Memory B cell (primary cell): ENCODE measurements at places on chromosomes 4 and X.

DNA sequence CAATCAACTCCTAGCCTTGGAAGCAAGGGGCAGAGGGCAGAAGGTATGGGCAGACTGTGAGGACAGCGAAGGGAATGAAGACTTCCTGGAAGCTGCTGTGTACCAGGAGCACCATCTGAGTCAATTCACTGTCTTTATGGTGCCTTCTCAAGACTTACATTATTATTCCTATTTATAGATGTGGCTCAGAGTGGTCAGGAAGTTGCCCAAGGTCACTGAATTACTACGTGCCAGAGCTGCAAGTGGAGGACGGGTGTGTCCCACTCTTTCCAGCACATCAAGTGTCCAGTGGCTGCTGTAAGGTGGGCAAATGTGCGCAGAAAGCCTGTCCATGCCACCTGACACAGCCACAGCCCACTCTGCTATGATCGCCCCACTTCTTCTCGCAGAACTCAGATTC lies 32.0 kb downstream of the SMPX start:
- H3K27me3 ChIP-seq = peaks cover 4% of the 10 kb centered on the region
- no peaks in the 10 kb centered on the region for H3K36me3 ChIP-seq
- DNase-seq = no peak
- no peak overlapping the region for H3K27ac ChIP-seq

DNA sequence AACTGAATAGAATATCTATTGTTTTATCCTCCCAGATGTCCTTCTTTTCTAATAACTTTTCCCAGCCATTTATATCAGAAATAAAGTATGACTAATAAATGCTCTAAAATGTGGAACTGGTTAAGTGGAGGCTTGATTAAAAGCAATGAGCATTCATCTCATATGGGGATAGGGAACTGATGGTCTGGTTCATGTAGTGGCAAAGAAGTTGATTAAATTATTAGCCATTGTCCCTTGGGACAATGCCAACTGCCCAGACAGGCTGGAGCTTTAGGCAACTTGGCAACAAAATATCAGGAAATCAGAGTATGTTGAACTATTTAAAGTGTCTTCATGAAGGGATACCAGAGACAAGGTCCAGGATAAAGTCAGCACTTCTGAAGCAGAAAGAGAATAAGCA lies 24.2 kb downstream of the TRO start:
- H3K36me3 ChIP-seq = no peaks in the 10 kb centered on the region
- no peaks in the 10 kb centered on the region for H3K27me3 ChIP-seq
- H3K27ac ChIP-seq = no peak overlapping the region
- H3K4me1 ChIP-seq = no peaks in the 10 kb centered on the region
- no peak overlapping the region for H3K4me3 ChIP-seq

- no peaks in the 10 kb centered on the region for H3K4me1 ChIP-seq
- no peak overlapping the region for H3K4me3 ChIP-seq
- H3K27me3 ChIP-seq = no peaks in the 10 kb centered on the region
- no peak overlapping the region for H3K27ac ChIP-seq
Measured at GRCh38 chrX:39750848-39751247, 346.9 kb downstream of the BCOR start.

- H3K36me3 ChIP-seq = no peaks in the 10 kb centered on the region
- no peak overlapping the region for H3K27ac ChIP-seq
- DNase-seq = no peak
- no peaks in the 10 kb centered on the region for H3K27me3 ChIP-seq
- H3K4me3 ChIP-seq = no peak overlapping the region
- H3K4me1 ChIP-seq = peaks cover 6% of the 10 kb centered on the region
Measured at GRCh38 chrX:13265111-13265510, 54.7 kb downstream of the ATXN3L start.

GRCh38 chrX:45447331-45447730 lies 246.7 kb upstream of the DIPK2B start:
- peaks cover 2% of the 10 kb centered on the region for H3K27me3 ChIP-seq
- H3K4me1 ChIP-seq = peaks cover 2% of the 10 kb centered on the region
- DNase-seq = no peak
- no peaks in the 10 kb centered on the region for H3K36me3 ChIP-seq

GRCh38 chr4:143375326-143376073 lies 38.8 kb downstream of the GAB1 start:
- DNase-seq = peak; percentile 30
- H3K4me3 ChIP-seq = no peak overlapping the region
- H3K4me1 ChIP-seq = peaks cover 14% of the 10 kb centered on the region
- peaks cover 2% of the 10 kb centered on the region for H3K36me3 ChIP-seq

- H3K27ac ChIP-seq = no peak overlapping the region
- H3K4me3 ChIP-seq = no peak overlapping the region
- no peaks in the 10 kb centered on the region for H3K27me3 ChIP-seq
- H3K4me1 ChIP-seq = no peaks in the 10 kb centered on the region
Measured at GRCh38 chr4:141730805-141731204, 94.4 kb downstream of the IL15 start.

DNA sequence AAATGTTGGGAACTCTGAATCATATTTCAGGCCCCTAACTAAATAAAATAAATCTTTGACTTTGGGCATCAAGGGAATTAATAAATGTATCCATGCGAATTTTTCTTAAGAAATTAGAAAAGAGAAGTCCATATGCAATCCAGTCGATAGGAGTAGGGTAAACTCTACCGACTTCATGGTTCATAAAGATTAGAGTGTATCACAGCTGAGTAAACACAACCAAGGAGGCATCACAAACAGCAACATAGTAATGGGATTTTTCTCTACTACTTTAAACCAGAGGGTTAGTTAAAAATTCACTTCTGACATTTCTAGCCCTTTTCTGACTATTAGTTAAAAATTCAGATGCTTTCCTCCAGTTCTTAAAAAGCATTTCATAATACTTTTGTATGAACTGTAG lies 19.9 kb downstream of the SEPTIN11 start:
- DNase-seq = no peak
- no peaks in the 10 kb centered on the region for H3K4me1 ChIP-seq
- no peak overlapping the region for H3K4me3 ChIP-seq
- H3K27me3 ChIP-seq = no peaks in the 10 kb centered on the region
- H3K36me3 ChIP-seq = no peaks in the 10 kb centered on the region

DNA sequence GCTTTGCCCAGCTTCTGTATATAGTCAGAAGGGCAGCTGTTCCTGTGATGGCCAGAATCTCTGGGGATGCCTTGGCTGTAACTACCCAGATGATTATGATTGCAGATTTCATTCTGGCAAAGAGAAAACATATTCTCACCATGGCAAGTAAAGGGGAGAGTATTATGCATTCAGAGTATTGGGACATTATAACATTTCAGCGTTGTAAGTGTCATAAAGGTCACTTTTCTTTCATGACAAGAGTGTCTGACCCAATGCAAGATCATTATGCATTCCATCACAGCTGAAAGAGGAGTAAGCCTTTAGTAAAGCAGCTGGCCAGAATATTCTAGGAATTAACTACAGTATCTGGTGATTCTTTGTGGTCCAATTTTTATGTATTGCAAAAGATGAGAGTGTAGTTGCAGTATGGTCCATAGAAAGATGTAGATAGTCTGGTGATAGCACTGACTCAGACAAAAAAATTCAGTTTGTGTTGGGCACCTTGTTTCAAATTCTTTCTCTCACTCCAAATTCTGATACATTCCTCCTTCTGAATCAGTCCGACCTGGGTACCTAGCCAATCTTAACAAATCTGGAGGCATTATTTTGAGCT lies 2366.3 kb downstream of the PCDH7 start:
- no peaks in the 10 kb centered on the region for H3K27me3 ChIP-seq
- no peaks in the 10 kb centered on the region for H3K36me3 ChIP-seq
- DNase-seq = no peak
- no peak overlapping the region for H3K27ac ChIP-seq

DNA sequence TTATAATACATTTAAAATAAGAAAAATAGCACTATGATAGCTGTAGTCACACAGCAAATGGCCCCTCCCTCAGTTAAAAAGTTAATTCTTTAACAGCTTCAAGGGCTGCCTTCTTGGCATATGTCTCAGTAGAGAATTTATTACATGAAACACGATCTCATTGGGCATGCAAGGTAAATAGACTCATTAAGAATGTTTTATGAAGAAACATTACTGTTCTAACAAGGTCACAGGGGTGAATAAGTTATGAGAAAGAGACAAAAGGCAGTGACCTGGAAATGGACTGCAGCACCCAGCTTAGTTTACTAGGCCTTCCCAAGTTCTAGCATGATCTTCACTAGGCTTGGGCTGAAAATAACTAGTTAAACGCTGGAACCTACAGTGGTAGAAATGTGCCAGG lies 277.7 kb downstream of the NR3C2 start:
- H3K27ac ChIP-seq = no peak overlapping the region
- no peak for DNase-seq
- no peak overlapping the region for H3K4me3 ChIP-seq
- H3K27me3 ChIP-seq = no peaks in the 10 kb centered on the region

DNA sequence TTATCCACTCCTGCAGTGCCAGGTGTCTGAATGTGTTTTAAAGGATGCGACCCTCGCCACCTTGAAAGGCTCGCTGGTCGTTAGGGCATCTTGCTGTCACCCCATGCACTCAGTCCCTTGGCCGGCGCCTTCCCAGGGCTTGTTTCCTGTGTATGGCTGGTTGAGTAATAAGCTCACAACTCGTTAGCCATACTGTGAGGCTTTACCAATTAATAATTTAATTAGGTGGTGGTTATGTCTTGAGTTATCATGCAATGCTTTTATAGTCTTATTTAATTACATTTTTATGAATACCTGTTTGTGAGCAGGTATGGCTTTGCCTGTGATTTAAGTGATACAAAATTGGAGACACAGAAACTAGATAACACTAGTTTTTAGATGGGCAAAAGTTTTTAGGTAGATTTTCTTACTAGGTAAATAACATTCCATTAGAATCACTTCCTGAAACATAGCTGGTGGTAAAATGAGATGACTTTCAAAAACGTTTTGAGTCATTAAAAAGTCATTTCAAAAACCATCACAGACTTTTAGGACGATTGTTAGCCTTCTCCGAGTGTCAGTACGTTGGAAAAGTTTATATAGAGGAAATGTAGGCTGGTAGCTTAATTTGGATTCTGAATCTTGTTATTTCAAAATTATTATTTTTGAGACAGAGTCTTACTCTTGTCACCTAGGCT lies 18.2 kb downstream of the PTTG2 start:
- H3K27me3 ChIP-seq = no peaks in the 10 kb centered on the region
- peaks cover 17% of the 10 kb centered on the region for H3K4me1 ChIP-seq
- peak overlapping the region; percentile 69 for H3K27ac ChIP-seq

GRCh38 chrX:9790866-9791265 lies 4.6 kb downstream of the SHROOM2 start:
- no peak overlapping the region for H3K27ac ChIP-seq
- no peaks in the 10 kb centered on the region for H3K36me3 ChIP-seq
- peaks cover 1% of the 10 kb centered on the region for H3K27me3 ChIP-seq
- no peak overlapping the region for H3K4me3 ChIP-seq

GRCh38 chrX:13357925-13358324 lies 38.1 kb upstream of the ATXN3L start:
- no peak for DNase-seq
- peaks cover 3% of the 10 kb centered on the region for H3K4me1 ChIP-seq
- H3K27me3 ChIP-seq = no peaks in the 10 kb centered on the region
- no peaks in the 10 kb centered on the region for H3K36me3 ChIP-seq
- no peak overlapping the region for H3K4me3 ChIP-seq

DNA sequence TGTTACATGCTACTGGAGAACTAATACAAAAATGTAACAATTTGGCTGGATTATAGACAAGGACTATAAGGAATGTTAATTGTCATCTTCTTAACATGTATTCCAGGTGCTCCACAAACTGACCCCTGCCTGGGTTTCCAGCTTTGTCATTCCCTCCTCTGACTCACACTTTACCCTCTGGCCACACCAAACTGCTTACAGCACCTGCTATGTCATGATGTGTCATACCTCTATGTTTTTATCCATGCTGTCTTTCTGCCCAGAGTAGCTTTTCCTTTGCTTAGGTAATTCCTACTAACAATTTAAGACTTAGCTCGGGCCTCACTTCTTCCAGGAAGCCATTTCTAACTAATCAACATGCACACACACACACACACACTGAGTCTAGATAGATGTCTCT lies 14.0 kb upstream of the SHROOM4 start:
- H3K36me3 ChIP-seq = no peaks in the 10 kb centered on the region
- no peak overlapping the region for H3K4me3 ChIP-seq
- no peak overlapping the region for H3K27ac ChIP-seq

DNA sequence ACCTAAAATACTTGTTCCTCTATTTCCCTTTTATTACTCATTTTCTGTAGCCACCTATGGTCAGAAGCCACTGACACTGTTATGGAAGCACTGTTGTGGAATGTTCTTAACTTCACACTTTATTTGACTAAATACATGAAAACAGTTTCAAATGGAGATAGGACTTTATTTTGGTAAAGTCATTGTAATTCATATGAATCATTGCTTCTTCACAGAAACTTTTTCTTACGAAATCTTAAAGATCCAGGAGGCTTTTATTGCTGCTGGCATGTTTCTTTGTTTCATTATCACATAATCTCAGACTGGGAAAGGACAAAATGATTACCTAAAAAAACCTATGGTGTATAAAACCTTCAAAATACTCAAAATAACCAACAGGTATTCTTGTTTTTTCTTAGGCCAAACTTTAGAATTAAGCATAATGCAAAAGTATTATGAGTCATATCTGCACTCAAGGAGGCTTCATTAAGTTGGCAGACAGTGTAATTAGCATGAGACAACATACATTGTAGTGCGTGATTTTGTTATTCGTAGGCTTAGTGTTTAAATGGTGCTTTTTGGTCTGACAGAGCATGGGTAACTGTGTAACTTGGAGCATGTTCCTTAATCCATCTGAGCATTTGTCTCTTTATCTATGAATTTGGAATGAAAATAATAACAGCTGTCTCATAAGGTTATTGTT lies 58.0 kb downstream of the SH3BGRL start:
- no peaks in the 10 kb centered on the region for H3K27me3 ChIP-seq
- DNase-seq = no peak
- H3K36me3 ChIP-seq = peaks cover 5% of the 10 kb centered on the region
- no peak overlapping the region for H3K4me3 ChIP-seq

- H3K27me3 ChIP-seq = no peaks in the 10 kb centered on the region
- H3K4me1 ChIP-seq = peaks cover 36% of the 10 kb centered on the region
- peaks cover 2% of the 10 kb centered on the region for H3K36me3 ChIP-seq
- no peak overlapping the region for H3K4me3 ChIP-seq
Measured at GRCh38 chrX:71100581-71101505, 5.2 kb downstream of the FOXO4 start.

GRCh38 chrX:25015486-25016360 lies at the start of gene ARX:
ARX (minus strand) TSS chrX:25015965; CDS start chrX:25015737, 228 bp downstream.
- H3K36me3 ChIP-seq = peaks cover 3% of the 10 kb centered on the region
- no peak within 1 kb of the TSS for H3K4me3 ChIP-seq
- DNase-seq = no peak
- no peak within 1 kb of the TSS for H3K27ac ChIP-seq
- peaks cover 19% of the 10 kb centered on the region for H3K27me3 ChIP-seq

- H3K4me3 ChIP-seq = no peak overlapping the region
- H3K36me3 ChIP-seq = peaks cover 4% of the 10 kb centered on the region
- DNase-seq = peak; percentile 57
- peaks cover 2% of the 10 kb centered on the region for H3K27me3 ChIP-seq
- H3K4me1 ChIP-seq = peaks cover 5% of the 10 kb centered on the region
Measured at GRCh38 chr4:85084371-85085094, 118.0 kb upstream of the WDFY3 start.

GRCh38 chrX:57134702-57135101 lies 2.5 kb downstream of the SPIN2A start:
- H3K27me3 ChIP-seq = no peaks in the 10 kb centered on the region
- H3K36me3 ChIP-seq = peaks cover 12% of the 10 kb centered on the region
- DNase-seq = no peak
- H3K27ac ChIP-seq = peak overlapping the region; percentile 51
